Stromal cell of bone marrow (primary cell): ENCODE measurements at places on chromosomes 13 and 19.
A peak's percentile ranks its signal among the peaks of the same experiment; 100 is the strongest.

DNA sequence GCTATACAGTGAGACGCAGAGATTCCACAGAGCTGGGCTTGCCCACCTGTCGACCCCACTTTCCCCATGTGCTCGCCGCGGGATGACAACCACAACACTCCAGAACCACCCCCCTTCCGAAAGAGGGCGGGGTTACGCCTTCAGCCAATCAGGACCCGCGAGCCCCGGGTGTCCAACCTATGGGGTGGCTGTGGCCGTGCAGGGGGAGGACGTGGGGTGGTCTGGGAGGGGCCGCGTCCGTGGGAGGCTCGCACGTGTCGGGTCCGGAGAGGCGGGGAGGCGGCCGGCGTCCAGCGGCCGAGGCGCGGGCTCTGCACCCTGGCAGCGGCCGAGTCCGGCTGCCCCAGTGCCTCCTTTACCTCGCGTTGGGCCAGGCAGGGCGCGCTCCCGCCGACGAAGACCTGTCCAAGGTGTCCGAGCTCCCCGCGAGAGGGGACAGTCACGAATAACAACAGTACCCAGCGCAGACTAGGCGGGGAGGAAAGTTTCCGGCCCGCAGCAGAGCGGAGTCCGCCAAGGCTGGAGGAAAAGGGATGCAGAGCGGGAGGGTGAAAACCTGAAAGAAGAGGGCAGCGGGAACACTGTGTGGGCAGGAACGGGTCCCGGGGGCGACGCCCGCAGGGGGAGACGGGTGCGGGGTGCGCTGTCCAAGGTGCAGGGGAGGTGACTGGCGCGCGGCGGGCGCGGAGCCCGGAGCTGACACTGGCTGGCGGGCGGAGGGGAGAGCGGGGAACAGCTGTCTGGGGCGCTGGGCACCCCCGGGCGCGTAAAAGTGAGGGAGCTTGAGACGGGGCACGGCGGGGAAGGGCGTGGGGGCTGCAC, 911 bp downstream of the ENOX1 start:
- DNase-seq, result peak; percentile 61

DNA sequence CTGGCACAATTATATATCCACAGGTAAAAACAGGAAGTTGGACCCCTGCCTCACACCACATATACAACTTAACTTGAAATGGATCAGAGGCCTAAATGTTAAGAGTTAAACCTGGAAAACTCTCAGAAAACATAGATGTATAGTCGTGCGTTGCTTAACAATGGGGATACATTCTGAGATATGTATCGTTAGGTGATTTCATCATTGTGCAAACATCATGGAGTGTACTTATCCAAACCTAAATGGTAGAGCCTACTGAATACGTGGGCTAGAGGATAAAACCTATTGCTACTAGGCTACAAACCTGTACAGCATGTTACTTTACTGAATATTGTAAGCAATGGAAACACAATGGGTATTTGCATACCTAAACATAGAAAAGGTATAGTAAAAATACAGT, 14.8 kb upstream of the CALM3 start:
- no peak for DNase-seq

DNA sequence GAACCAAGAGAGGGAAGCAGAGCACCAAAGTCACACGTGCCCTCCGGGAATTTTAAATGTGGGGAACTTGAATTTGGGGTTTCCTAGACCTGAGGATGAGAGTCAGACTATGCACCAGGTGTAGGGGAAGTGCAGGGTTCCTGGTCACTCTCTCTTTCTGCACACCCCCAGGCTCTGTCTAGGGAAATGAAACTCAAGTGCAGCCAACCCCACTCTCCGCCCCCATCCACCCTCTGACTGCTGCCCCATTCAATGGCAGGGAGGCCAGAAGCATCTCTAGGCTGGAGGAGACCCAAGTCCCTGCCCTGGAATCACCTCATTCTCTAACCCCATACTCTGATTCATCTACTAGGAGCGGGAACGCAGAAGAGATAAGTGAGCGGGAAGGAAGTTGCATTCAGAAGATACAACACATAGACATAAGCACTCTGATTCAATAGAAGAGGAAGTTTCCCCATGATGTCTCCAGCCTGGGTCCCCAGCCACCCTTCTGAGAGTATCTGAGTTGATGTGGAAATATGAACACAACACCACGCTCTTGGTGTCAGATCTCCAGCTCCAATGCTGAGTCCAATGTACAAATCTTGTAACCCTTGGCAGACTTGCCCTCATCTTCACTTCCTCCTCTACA, 4.7 kb upstream of the SIGLEC14 start:
- DNase-seq, result no peak

DNA sequence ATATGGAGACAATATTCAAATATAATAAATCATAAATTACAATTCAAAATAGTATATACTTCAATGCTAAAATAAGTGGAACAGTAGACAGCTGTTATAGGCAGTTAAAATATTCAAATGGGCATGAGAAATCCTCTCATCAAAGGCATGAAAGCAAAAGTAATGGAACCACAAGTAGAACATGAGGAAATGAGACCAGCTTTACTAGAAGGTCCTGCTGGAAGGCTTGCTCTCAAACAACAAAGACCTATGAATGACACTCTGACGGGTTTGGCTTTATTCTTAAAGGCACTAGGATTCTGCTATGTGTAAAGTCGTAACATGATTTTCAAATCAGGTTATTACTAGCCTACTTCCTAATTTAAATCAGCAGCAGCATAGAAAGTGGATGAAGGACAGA, 148.1 kb downstream of the VWA8 start:
- no peak for DNase-seq

- no peak for DNase-seq
Observed at GRCh38 chr19:512547-513365, 5.5 kb downstream of the TPGS1 start.

GRCh38 chr13:69589531-69590235, 517.9 kb upstream of the ATXN8OS start:
- no peak for DNase-seq

- DNase-seq, result peak; percentile 60
Observed at GRCh38 chr19:49361438-49362047, 673 bp downstream of the TEAD2 start.

GRCh38 chr13:32453981-32454380, 26.1 kb upstream of the N4BP2L1 start:
- no peak for DNase-seq

DNA sequence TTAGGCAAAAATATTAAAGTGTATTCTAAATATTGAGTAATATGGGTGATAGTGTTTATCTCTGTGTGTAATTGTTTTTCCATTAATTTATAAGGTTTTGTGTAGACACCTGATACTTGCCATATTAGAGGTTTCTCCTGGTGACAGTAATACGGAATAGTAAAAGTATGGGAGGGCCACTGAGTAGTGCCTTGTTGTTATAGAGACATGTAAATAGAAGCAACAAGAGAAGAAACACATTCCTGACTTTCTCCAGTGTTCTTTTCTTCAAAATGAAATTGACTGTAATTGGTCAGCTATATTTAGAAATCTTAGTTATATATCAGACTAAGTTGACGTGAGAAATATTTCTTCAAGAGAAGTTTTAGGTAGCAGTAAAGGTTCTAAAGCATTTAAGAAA, 18.5 kb downstream of the RNASEH2B start:
- no peak for DNase-seq

DNA sequence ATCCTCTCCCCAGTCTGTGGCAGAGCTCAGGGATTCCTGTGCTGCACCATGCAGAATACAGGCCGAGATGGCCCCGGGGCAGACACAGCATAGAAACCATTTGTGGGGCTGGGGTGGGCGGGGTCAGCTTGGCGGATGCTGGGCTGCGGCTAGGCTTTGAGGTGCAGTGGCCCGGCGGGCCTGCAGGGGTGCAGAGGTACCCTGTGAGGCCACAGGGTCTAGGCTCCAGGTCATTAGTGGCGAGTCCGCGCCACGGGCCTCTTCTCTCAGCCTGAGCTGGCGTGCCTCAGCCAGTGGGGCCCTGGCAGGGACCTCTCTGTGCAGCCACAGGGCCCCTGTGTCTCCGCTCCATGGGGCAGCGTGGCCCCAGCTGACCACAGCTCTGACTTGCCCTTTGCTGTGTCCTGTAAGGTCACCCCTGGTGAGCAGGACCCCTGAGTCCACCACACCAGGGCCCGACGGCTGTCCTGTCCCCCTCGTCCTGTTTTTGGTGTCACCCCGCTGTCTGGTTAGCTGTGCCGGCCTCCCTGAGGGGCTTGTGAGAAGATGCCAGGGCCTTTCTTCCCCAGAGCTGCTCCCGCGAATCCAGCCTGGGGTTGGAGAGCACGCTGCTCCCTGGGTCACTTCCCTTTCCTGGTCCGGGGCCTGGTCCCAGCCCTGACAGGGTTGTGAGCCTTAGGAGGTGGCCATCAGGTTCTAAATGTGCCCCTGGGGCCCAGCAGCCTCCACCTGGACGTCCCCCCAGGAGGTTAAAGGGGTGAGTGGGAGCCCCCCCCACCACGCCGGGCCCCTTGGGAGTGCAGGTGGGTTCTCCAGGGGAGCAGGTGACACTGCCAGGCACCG, 12.1 kb downstream of the KDM4B start:
- DNase-seq, result no peak

- no peak for DNase-seq
Observed at GRCh38 chr13:95547531-95548167, 4.9 kb upstream of the CLDN10 start.

- DNase-seq, result no peak
Observed at GRCh38 chr19:8494158-8494557, 8.3 kb downstream of the PRAM1 start.

- DNase-seq, result no peak
Observed at GRCh38 chr19:35996777-35997176, 1.8 kb downstream of the SDHAF1 start.

GRCh38 chr19:16591803-16592556, 19.8 kb upstream of the SLC35E1 start:
- DNase-seq, result no peak

- DNase-seq, result no peak
Observed at GRCh38 chr19:10289836-10290356, at the start of gene ICAM5. TSS of gene ICAM5 (plus strand) at chr19:10289952. CDS start at chr19:10290044, 92 bp downstream.

- no peak for DNase-seq
Observed at GRCh38 chr19:45659096-45659729, 8.8 kb upstream of the GIPR start.

- no peak for DNase-seq
Observed at GRCh38 chr19:30441011-30441410, 68.8 kb downstream of the ZNF536 start.

DNA sequence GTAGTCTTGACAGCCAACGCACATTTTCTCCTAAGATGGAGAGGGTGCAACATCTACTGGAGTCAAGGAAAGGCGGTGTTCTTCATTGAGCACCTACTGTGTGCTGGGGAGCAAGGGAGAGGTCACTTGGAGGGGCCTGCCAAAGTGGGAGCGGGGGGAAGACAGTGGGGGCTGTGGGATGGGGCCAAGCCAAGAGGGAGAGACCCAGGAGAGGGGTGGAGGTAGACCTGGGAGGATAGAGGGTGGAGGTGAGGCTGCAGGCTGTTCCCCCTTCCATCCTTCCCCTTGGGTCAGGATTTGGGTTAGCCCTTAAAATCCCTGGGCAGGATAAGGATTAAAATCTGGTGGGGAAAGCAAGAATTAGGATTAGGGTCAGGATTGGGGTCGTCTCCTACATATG, 1.7 kb upstream of the PLPP2 start:
- DNase-seq, result no peak

DNA sequence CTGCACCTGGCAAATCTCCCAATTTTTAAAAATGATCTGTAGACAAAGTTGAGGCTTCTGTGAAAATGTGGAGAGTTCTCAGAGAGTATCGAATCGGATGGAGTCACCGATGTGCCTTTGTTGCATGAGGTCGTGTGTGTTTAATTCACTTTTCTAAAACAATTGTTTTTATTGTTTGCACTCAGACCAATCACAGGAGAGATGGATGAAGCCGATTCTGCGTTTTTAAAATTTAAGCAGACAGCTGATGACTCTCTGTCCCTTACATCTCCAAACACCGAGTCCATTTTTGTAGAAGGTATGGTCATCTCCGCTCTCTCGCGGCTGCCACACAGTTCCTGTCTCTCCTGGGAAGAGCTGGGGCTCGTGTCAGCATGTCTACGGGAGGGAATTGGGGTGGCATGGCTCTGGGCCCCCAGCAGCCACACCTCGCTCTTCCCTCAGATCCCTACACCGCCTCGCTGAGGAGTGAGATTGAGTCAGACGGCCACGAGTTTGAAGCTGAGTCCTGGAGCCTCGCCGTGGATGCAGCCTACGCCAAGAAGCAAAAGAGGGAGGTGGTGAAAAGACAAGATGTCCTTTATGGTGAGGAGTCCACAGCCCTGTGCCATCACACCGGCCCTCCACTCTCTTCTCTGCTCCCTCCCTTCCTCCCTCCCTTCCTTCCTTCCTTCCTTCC, 47.2 kb downstream of the PEX11G start:
- no peak for DNase-seq
